ENCODE measurements at places on chromosomes 13 and 19.

GRCh38 chr19:35290381-35291127 lies 1.4 kb upstream of the MAG start:
- DNase-seq = no peak

- DNase-seq = no peak
These were observed 793.7 kb downstream of the SLITRK5 start for GRCh38 chr13:88464851-88465250.

DNA sequence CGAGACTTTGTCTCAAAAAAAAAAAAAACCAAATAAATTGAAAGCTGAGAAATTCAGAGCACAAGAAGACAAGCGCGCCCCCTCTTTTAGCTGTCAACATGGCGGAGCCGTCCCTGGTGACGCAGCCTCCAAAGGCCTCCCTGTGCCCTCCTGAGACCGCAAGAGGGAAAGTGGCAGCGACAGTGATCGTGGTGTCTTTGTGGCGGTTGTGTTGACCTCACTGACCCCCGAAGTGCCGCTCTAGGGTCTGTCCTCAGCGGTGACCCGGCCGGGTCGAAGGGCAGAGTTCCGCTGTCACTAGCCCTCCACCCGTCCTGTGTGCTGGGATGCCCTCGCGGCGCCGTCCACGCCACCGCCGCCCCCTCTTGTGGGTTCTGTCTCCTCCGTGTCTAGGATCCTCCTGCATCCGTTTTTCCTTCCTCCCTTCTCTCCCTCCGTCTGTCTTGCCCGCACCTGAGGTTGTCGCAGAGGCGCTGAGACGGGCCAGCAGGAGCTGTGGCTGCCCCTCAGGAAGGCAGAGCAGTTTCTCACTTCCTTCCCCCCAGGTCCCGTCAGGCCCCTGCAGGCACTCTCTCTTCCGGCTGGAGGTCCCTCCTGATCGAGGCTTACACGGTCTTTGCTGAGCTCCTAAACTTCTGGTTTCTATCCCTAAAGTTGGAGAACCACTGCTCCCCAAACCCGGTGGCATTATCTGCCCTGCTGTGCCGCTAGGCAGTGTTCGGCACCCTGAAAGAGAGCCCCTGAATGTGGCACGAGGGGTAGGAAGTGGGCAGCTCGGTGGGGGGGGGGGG lies 7.2 kb downstream of the UHRF1 start:
- peak; percentile 36 for DNase-seq

GRCh38 chr13:70666883-70667556 lies 558.8 kb upstream of the KLHL1 start:
- DNase-seq = no peak

DNA sequence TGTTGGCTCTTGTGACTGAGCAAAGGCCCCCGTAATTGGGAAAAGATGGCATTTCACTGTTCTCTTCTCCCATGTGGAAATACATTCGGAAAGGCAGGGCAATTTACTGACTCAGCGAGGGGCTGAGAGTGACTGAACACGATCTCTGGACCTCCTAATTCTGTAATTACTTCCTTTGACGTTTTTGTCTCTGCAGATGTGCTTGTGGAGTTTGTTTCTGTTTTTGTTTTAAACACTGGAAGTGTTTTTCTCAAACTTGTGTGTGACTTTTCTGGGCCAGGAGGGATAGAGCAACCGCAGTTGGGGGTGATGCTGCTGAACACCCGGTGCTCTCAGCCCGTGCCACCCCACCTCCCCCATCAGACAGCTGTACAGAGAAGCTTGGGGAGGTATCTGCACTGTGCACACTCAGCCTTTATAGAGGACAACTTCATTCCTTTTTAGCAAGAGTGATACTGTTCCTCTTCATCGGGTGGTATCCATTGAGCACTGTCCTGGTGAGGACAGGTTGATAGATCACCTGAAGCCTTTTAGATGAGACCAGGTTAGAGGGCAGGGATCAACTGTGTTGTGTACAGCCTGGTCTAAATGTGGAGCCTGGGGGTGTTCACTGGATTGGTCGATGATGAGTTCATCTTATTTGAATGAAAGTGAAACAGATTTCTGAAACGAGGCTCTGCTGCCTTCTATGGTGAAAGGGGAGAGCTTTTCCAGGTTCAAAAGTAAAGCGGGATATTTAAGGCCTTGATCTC lies 117.4 kb downstream of the ESD start:
- no peak for DNase-seq

DNA sequence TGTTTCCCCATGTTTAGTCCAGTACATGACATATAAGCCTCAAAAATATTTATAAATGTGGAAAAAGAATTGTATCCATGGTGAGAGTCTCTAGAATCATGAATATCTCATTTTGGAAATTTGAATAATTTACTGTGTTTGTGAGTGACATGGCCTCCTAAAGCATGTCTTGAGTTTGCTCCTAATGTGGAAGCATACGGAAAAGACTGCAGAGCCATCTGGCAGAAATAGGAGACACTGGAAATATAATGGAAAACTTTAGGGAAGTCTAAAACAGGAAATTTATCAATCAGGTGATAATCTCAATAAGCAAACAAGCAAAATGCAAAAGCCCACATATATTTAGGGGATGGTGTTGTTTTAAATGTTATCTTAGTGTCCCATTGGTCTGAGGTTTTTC lies 465.0 kb downstream of the TDRD3 start:
- DNase-seq = no peak

DNA sequence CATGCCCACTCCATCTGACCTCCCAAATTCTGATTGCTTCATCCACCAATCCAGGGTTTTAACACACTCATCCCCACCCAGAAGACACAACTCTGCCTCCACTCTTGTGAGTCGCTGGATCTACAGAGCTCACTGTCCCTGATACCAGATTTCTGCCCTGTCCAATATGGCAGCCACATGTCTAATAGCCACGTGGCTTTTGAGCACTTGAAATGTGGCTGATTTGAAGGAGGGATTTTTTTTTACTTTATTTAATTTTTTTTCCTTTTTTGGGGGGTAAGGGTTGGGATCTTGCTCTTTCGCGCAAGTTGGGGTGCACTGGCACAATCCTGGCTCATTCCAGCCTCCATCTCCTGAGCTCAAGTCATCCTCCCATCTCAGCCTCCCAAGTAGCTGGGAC lies 24.8 kb upstream of the OLFM2 start:
- no peak for DNase-seq

- DNase-seq = no peak
These were observed 1096.8 kb upstream of the PCDH20 start for GRCh38 chr13:62512194-62513141.

- no peak for DNase-seq
These were observed at the start of gene KCTD15 for GRCh38 chr19:33796164-33796875. Gene KCTD15 (plus strand): TSS chr19:33796870. CDS start chr19:33800455, 3,585 bp downstream.

GRCh38 chr19:13020002-13020414 lies 24.7 kb downstream of the NFIX start:
- DNase-seq = no peak

- no peak for DNase-seq
These were observed 26.9 kb downstream of the POU2F2 start for GRCh38 chr19:42105368-42105767.

GRCh38 chr13:110023729-110024644 lies 237.6 kb upstream of the IRS2 start:
- no peak for DNase-seq

GRCh38 chr13:111322916-111323331 lies 2.5 kb downstream of the TEX29 start:
- no peak for DNase-seq

- DNase-seq = no peak
These were observed 62.4 kb upstream of the KLHL1 start for GRCh38 chr13:70170689-70171088.

- no peak for DNase-seq
These were observed 374.8 kb downstream of the KLF12 start for GRCh38 chr13:73759434-73759833.

- no peak for DNase-seq
These were observed 221.3 kb upstream of the TRPC4 start for GRCh38 chr13:38090913-38091312.

- peak; percentile 30 for DNase-seq
These were observed 922 bp downstream of the PLEKHG2 start for GRCh38 chr19:39413272-39413910.

DNA sequence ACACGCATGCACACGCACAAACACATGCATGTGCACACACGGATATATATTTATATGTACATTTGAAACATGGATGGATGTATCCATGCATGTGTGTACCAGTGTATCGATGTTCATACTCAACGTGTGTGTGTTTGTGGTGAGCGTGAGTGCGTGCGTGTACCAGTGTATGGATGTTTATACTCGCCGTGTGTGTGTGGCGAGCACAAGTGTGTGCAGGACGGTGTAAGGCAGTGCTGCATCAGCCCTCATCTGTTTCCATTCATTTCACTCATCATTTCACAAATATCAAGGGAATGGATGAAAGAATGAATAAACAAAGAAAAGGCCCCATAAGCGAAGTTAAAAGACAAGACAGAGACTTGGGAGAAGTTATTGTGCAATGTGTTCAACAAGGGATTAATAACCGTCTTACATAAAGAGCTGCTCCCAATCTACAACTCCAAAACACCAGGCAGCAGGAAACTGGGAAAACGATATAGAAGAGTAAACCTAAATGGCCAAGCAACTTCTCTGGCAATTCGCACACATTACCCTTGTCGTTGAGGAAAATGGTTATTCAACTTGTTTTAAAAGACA lies 21.7 kb upstream of the MIER2 start:
- DNase-seq = no peak

DNA sequence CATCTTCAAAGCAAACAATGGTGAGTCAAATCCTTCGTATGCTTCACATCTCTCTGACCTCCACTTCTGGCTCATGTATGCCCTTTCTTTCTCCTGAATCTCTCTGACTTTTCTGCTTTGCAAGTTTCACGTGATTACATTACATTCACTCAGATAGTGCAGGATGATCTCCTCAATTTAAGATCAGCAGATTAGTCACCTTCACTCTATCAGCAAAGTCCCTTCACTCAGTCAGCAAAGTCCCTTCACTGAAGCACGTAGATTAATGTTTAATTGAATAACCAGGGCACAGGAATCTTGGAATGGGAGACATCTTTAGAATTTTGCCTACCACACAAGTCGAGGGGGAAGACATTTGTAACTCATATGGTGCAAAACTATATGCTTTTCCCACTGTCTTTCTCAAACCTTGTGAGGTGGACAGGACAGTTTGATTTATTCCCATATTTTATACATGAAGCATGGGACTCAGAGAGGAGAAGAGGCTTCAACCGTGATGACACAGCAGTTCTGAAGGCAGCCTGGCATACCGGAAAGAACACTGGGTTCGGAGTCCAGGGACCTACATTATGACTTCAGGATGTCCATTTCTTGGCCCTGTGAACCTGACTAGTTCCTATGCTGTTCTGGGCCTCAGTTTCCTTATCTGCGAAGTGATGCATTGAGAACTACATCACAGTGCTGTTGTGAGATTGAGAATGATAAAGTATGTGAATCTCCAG lies 23.3 kb downstream of the SIGLECL1 start:
- DNase-seq = no peak

GRCh38 chr19:23436944-23437343 lies 41.7 kb upstream of the ZNF91 start:
- DNase-seq = no peak

GRCh38 chr13:110509478-110509926 lies 52.0 kb downstream of the RAB20 start:
- DNase-seq = no peak

DNA sequence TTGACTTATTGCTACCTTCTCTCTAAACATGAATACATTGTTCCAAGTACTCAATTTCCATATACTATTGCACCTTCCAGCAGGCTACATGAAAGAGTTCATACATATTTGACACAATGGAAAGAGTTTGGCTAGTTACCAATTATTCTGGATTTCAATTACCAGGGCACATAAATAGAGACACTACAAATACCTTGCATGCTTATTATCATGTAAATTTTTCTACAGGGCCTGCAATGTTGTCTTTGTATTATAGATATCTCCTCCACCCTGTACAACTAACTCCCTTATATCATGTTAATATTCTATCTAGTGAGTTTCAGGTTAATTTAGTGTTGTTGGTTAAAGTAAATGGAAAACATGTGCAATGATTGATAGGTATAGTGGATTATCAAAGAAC lies 540.7 kb upstream of the SLITRK5 start:
- no peak for DNase-seq

- DNase-seq = no peak
These were observed 3.5 kb upstream of the SBNO2 start for GRCh38 chr19:1177322-1178114.

GRCh38 chr19:54339646-54340358 lies 840 bp upstream of the LILRA4 start:
- DNase-seq = no peak

DNA sequence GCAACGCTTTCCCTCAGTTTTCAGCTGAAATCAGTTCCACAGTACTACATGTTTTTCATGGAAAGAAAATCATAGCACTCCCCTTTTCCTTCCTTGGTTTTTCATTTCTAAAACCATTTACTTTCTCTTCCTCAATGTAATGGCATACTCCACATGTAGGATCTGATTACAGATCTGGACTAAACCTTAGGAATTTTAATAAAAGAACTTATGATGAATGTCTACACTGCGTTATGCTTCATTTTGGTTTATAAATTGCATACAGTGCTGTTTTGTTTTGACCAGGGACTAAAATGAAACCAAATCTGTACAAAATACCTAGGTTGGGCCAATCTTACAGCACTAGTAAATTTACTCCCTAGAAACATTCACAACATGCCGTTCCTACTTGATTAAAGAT lies 589.9 kb downstream of the TBC1D4 start:
- no peak for DNase-seq

DNA sequence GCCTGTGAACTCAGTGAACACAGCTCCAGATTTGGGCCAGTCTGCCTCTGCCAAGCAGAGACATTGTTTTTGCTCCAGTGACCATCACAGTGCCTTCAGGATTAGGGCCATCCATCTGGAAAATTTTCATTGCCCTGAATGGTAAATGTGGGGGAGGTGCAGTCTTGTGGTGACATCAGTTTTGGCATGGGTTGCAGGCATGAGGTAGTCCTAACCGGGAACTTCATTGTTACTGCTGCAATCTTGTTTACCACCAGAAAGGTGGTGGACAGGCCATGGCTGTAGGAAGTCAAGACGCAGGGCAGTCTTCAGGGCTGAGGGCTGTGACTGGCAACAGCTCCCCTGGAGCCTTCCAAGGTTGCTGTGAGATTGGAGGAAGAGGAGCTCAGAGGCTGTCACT lies 55.2 kb downstream of the SPATA13 start:
- DNase-seq = no peak

DNA sequence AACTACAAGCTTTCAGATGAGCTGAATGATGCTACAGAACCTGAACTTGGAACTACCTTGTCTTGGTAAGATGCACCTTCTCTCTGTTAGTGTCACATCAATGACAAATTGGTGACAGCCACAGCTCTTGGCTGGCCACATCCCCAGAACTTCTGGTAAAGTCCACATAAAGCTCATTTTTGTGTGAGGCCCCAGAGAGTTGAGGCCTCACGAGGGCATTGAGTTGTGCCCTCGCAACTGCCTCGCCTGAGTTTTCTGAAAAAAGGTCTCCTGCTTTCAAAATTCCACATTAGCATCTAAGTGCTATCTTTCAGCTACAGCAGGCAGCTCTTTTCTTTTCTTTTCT lies 42.6 kb downstream of the MRPL57 start:
- no peak for DNase-seq

- no peak for DNase-seq
These were observed 181.8 kb downstream of the KATNAL1 start for GRCh38 chr13:30125422-30126073.

GRCh38 chr13:109939180-109939579 lies 152.8 kb upstream of the IRS2 start:
- no peak for DNase-seq

Data from effector CD8-positive, alpha-beta T cell (primary cell).